ENCODE measurements at places on chromosomes 1 and 21. TPM values are rescaled to one million over a fixed set of nuclear protein-coding genes. Genes with fewer than 3 reads are reported as not detected.

DNA sequence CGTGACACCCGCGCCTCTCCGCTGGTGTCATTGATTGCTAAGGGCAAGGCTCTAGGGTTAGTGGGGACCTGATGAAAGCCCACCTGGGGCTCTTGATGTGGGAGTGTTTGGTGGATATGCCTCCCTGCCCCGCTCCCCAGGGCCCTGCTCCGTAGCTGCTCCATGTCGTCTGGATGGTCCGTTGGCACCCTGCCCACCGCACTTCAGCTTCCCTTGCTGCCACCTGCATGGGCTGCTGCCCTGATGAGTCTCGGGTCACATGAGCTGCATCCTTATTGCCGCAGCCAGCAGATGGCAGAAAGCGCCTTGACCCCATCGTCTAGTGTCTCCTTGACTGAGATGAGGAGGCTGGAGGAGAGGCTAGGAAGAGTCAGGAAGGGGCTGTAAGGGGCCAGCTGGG lies 439.4 kb downstream of the CAMTA1 start:
- no peak for DNase-seq

GRCh38 chr1:12798911-12799310 lies 7.7 kb downstream of the PRAMEF1 start:
- peak; percentile 61 for DNase-seq

DNA sequence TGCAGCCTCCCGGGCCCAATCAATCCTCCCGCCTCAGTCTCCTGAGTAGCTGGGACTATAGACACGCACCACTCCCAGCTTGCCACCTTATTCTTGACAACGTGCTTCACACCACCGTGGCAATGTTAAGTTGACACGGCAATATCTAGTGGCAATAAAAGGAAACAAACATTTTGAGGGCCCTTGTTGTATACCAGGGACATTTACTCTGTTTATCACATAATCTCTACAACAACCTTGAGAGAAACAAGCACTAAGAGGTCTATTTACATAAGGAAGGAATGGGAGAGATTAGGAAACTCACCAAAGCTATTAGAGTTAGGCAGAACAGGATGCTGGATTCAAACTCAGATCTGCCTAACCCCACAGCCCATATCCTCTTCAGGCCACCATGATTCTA lies 3.1 kb downstream of the KLHDC8A start:
- no peak for DNase-seq

DNA sequence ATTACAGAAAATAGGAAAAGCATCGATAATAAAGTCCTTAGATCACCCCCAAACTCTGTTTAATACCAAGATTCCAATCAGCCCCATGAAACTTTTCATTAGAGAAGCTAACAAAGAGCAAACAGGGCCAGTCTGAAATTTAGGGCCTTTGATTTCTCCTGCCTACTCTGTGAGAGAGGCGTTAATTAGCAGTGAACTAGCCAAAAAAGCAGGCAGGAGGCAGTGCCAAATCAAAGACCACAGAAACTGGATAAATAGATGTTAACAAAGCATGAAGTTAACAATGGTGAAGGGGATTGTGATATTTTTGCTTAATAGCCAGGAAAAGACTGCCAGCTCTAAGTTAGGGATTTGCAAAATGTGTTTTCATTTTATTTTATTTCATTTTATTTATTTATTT lies 11.2 kb downstream of the TAF5L start:
- no peak for DNase-seq

DNA sequence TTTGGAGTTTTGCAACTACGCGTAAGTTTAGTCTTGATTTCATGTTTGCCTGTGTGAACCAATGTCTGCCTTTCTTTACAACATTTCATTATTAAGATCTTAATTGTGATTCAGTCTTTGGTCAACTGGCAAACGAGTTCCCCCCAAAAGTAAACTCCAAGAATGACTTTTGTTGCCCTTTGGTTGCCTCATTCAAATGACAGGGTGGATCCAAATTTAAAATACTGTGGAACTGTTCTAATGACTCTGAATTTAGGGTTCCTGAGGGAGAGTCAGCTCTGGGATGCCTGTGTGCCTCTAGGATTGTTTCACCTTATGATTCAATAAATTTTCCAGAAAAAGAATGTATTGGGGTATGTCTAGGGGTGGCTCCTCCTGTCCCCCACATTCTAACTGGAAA lies 105.3 kb downstream of the KCNN3 start:
- DNase-seq = no peak

DNA sequence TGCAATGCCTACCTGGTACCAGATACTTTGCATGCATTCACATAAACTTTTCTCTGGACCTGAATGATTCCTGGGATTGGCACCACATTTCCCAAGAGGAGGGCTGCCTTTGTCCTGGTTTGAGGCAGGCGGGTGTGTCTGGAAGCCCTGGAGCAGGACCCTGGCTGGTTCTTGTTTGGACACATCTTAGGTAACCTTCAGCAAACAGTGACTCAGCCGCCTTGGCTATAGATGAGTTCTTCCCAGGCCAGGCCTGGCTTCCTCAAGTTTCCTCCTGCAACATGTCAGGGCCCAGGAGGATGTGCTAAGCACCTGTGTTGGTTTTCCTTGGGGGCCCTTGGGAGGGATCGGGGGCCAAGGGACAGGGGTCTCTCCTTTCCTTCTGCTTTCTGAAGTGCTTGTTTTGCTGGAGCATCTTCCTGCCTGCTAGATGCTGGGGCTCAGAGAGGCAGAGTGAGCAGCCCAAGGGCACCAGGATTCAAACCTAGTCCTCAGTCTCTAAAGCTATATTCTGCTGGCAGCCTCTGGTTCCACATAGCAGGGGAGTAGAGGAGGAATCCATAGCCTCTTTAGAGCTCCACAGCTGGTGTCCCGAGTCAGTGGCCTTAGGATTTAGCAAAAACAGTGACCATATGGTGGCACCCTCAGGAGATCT lies 38.2 kb downstream of the PAX7 start:
- no peak for DNase-seq

DNA sequence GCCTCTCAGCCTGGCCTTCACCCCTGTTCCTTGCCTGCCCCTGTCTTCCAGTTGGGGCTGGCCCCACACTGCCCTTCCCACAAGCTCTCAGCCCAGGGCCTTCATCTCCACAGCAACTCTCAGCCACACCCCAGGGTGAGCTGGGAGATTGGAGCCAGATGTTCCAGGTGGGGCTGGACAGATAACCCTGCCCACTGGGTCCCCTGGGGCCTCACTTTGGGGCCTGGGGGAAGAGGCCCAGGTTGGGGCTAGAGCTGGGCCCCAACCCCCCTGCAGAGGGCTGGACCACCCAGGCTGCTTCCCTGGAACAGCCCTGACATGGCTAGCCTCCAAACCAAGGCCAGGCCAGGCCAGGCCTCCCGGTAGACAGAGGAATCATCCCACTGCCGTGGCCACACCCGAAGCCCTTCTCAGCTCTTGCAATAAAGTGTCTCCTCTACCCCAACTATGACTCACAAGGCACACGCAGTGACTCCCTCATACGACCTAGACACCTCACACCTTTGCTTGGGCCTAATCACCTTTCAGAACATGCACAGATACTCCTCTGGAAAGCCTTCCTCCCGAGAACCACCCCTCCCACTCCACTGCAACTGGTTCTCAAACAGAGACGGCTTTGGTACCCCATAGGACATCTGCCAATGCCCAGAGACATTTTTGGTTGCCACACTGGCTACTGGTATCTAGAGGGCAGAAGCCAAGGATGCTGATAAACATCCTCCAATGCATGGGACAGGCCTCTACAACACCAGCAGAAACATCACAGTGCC lies 22.2 kb downstream of the SLC2A1 start:
- DNase-seq = peak; percentile 92

DNA sequence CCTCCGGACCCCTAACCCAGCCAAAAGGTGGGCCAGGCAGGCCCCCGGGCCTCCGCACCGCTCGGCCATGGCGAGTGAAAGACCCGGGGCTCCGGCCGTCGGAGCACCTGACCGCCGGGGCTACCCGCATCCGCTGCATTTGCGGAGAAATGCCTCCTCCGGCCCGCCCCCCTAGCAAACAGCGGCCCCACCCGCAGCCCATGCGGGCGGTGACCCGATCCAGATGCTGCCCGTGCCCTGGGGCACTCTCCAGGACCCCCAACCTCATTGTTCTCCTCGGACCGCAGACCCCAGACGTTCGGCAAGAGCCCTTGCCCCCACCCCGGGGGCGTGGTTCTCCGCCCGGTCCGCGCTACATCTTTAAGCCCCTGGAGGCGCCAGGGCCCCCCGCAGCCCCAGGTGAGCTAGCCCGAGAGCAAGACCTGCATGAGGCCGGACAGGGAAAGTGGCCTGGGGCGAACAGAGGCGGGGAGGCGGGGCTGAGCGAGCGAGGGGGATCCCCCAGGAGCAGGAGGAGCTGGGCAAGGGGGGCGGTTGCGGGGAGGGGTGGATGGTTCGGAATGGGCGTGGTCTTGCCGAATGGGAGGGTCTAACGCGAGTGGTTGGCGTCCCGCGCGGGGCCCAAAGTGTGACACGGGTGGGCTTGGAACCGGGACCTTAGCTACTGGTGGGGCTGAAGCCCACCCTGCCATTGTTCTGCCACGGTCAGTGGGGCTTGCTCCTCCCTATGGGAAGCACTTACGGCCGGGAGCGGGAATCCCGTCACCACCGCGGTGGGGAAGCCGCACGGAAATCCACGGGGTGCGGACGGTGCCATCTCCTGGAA lies 6.3 kb upstream of the CRYBG2 start:
- DNase-seq = no peak

DNA sequence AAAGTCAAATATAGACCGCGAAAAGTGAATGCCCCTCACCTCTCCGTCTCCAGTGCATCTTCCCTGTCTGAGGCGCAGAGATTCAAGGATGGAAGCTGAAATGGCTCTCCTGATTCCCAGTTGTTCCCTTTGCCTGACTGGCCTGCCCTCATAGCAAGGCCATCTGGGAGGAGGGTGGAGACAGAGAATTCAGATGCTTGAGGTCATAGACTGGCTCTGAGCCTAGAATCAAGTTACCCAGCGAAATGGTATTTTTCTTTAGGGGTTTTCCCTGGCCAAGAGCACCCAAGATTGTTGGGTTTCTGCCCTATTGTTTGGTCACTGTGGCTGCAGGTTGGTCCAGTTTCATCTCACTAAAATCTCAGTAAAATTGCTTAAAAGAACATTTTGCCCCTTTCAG lies 7.2 kb downstream of the METTL13 start:
- peak; percentile 91 for DNase-seq

DNA sequence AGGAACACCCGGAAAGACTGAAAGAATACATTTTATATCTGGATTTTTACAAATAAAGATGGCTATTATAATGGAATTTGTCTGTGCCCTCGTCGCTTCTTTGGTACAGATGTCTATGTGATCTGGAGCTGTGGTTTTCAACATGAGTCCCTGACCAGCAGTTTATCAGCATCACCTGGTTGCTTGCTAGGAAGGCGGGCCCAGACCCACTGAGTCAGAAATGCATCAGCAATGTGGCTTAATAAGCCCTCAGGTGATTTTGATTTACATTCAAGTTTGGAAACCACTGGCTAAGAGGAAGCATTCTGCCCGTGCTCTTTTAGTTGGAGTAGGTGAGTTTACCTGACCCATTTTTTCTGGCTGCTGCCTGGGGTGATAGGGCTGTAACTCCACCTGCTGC lies 31.7 kb downstream of the ATP1A1 start:
- DNase-seq = peak; percentile 22

DNA sequence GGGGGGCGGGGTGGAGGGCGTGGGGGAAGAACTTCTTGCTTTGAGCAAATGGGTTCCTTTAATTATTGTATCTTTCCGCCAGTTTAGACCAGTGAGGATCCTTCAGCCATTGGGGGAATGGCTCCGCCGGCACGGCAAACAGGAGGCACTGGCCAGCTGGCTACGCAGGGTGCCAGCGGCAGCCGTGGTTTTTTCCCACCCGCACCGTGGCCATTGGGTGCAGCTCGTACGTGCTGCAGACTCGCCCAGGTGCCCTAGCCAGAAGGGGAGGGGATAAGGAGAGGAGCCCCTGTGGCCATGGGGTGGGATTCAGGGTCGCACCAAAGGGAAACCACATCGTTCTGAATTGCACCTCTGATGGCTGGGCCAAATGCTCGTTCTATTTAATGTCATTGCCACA lies 65.6 kb downstream of the RGSL1 start:
- DNase-seq = no peak

DNA sequence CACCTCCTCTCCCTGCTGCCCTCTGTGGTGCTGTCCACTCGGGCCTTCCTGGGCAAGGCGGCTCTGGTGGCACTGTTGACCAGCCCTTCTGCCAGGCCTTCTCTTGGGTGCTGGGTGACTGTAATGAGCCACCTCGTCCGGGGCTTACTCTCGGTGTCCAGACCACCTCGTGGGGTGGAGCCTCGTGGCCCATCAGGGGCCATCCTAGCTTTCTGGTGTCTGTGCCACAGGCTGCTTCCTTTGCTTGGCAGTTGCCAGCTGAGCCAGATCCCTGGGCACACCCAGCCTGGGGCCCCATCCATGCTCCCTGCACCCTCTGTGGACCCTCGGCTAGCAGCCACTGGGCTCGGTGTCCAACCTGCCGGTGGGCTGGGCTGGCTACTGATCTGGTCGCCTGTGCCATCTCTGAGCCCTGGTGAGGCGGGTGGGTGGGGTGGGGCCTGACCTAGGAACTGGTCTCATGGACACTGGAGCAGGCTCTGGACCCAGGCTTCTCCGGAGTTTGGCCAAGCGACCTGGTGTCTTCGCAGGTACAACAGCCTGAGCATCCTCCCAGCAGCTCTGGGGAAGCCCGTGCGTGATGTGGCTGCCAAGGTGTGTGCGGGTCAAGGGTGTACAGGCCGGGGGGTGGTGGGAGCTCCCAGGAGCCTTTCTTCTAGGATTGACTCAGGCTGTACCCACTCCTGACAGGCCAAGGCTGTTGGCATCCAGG lies 1.4 kb downstream of the PRXL2B start:
- no peak for DNase-seq

GRCh38 chr1:157133426-157133825 lies 4.8 kb downstream of the ETV3 start:
- DNase-seq = no peak

DNA sequence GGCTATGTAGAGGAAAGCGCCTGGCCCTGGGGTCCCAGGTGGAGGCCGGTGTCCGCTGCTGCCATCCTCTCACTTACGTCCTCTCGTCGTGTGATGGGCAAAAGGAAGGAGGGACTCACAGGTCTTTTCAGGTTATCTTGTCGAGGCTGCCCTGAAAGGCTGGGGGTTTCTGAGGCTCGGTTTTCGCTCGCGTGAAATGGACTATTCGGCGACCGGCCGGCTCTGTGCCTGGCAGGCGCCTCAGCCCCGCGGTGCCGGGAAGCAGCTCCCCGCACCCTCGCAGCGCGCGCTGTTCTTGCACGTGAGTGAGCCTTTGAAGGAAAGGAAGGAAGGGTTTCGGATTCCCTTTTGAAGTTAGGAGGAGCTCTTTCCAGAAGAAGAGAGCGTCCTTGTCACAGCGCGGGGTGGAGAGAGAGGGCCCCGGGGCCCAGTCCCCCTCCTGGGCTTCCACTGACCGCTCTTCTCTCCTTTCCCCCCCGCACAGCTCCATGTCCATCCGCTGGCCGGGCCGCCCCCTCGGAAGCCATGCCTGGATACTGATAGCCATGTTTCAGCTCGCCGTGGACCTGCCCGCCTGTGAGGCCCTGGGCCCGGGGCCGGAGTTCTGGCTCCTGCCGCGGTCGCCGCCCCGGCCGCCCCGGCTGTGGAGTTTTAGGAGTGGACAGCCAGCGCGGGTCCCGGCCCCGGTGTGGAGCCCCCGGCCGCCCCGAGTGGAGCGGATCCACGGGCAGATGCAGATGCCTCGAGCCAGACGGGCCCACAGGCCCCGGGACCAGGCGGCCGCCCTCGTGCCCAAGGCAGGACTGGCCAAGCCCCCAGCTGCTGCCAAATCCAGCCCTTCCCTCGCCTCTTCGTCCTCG lies 57.2 kb downstream of the AJAP1 start:
- DNase-seq = no peak

Gene YIPF1
- 32.5 TPM for total RNA-seq

Gene UBE4B
- 27.2 TPM for total RNA-seq

Gene ALG14
- total RNA-seq = 2.1 TPM

Gene IL10
- total RNA-seq = not detected

Gene ST6GALNAC5
- 2.0 TPM for total RNA-seq

Gene CYP4Z1
- not detected for total RNA-seq

Data from M059J (cell line).